ENCODE measurements at places on chromosomes 7 and 10.

DNA sequence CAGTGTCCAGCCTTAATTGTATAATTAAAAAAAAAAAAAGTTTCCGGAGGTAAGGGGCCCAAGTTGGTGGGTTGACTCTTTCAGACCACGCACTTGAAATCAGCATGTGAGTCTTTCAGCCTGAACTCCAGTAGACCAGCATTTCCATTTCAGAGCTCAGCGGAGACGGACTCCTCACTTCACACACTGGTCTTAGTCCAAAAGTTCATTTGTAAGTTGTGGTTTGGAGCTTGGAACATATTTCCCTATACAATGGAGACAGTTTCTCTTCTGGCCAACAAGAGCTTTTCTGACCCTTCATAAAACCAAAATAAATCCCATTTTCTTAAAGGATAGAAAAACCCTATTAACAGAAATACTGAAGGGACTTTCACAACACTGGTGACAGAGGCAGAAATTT, 41.0 kb downstream of the ATXN7L1 start:
- DNase-seq: no peak

- DNase-seq: no peak
Measured at GRCh38 chr10:94000638-94001415, 7.1 kb downstream of the PLCE1 start.

DNA sequence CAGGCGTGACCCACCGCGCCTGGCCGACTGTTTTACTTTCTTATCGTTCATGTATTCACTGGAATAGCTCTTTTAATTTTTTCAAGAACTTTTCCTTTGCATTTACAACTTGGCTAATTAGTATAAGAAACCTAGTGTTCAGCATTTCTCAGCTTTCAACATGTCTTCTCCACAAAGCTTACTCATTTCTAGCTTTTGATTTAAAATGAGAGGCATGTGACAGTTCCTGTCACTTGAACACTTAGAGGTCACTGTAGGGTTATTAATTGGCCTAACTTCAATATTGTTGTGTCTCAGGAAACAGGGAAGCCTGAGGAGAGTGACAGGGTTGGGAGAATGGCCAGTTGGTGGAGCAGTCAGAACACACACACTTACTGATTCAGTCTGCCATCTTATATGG, 125.1 kb upstream of the GPR22 start:
- no peak for DNase-seq

- DNase-seq: no peak
Measured at GRCh38 chr10:115854740-115855435, 418.1 kb downstream of the GFRA1 start.

- no peak for DNase-seq
Measured at GRCh38 chr7:48759431-48760080, 164.8 kb upstream of the CDC14C start.

DNA sequence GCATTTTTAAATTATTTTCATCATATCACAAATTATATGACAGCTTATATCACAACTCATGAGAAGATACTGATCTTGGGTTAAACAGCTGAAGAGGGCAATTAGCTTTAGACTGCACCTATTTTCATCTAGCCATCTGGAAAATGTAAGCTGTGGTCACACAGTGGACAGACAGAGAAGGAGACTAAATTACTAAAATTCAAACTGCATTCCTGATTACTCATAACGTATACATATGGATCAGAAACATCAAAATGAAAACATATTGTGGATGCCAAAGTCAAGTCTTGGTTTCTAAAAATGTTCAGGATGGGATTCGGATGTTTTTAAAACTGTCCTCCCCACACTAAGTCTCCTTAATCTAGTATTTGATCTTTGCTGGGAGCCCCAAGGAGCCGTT, 6.6 kb downstream of the BBIP1 start:
- DNase-seq: no peak

DNA sequence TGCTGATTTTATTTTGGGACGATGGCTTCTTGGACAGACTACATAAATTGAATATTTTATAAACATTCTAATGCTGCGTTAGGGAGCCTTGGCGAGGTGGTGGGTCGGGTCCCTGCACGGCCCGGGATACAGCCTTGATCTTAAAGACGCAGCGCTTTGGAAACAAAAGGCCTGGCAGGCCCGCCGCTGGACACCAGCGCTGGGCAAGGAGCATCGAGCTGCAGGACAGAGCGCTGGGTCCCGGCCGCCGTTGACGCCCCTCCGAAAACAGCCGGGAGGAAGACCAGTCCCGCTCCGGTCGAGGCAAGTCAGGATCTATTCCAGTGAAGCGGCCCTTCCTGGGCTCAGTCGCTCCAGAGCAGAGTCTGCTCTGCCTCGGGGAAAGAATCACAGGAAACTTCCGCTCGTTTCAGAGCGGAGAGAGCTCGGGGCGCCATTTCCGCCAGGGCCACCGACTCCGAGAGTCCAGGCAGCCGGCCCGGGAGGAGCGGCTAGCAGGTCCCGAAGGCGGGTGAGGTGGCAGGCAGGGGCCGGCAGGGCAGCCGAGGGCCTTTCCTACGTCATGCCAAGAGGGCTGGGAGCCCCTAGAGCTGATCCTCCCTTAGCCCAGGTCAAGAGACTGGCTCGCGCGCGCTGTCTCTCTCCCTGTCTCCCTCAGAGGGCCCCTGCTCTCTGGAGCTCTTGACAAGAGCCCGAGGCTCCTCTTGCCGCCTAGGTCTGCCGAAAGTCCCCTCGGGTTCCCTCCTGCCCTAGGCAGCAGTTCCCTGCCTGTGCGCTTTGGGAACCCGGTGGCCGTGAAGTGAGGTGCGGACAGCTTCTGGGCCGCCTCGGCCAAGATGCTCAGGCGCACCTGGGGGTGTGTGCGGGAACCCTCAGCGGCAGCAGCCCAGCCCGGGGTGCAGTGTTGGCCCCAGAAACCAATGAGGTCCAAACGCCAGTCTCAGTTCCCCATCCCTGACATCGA, 1.4 kb upstream of the DRGX start:
- no peak for DNase-seq

DNA sequence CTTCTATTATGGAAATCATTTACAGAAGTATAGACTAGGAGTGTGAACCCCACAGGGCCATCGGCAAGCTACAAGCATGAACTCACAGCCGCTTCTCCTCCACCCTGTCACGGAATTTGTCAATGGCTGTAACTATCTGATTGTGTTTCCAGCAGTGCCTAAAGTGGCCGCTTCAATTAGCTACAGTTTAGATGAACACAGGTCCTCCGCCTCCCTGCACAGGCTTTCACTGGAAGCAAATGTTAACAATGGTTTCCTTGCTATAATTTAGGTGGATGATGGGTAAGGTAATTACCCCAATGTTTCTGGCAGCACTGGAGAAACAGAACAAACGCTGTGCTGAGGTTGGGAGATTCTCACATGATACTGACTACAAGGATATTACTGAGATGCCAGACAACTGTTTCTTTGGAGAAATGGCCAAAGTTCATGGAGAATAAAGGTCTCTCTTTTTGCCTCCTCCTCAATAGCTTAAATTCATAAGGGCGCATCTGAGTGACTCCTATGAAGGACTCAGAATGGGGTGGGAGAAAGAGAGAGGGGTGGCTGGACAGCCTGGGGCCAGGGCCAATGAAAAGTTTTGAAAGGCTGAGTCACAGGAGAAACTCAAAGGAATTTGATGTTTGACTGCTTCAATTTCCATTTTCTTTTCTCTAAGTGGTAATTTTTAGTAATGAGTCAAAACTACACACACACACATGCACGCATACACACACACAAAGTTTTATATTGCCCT, 78.9 kb downstream of the SVIL start:
- no peak for DNase-seq

- DNase-seq: no peak
Measured at GRCh38 chr10:127695431-127695830, 41.6 kb upstream of the FOXI2 start.

Measured in stimulated activated CD8-positive, alpha-beta memory T cell treated with anti-CD3 and anti-CD28 coated beads, Interleukin-2, amount 100 ng/mL, for 1 hour (primary cell).